COLO829 (cell line): ENCODE measurements at places on chromosomes 5 and 9.

GRCh38 chr9:84493284-84493947, 152.9 kb upstream of the SLC28A3 start:
- DNase-seq, result no peak

- no peak for DNase-seq
Observed at GRCh38 chr5:127385936-127386335, 95.3 kb downstream of the MEGF10 start.

DNA sequence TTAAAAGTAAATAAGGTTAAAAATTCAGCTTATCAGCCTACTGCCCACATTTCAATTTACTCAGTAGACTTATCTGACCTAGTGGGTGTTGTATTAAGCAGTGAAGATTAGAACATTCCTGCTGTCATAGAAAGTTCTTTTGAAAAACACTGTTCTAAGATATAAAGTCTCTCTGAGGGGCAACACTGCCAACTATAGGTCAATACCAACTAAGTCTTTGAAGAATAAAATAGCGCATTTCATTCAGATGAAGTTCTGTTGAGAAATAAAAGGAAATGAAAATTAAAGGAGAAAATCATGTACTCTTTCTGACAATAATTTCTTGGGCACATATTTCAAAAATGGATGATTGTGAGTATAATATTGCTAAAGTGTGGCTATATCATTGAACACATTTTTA, 86.8 kb downstream of the PTPRD start:
- no peak for DNase-seq

DNA sequence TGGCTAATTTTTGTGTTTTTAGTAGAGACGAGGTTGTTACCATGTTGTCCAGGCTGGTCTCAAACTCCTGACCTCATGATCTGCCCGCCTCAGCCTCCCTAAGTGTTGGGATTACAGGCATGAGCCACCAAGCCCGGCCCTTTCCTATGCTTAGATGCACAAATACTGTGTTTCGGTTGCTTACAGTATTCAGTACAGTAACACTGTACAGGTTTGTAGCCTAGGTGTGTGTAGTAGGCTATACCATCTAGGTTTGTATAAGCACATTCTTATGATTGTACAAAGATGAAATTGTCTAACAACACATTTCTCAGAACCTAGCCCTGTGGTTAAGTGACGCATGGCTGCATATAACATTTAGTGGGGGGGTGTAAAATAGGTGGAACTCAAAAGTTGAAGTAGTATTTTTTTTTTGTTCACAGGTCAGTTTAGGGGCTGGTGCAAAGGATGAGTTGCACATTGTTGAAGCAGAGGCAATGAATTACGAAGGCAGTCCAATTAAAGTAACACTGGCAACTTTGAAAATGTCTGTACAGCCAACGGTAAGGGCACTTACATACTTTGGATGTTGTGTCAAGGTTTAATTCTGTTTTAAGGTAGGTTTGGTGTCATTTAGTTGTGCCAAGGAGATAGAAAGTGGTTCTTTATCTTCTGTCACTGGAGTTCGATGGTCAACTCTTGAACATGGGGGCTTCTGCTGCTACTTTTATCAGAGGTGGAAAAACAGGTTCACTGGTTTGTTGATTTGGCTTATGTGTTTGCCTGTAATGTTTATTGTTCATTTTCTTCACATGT, 3.4 kb downstream of the NPM1 start:
- no peak for DNase-seq

DNA sequence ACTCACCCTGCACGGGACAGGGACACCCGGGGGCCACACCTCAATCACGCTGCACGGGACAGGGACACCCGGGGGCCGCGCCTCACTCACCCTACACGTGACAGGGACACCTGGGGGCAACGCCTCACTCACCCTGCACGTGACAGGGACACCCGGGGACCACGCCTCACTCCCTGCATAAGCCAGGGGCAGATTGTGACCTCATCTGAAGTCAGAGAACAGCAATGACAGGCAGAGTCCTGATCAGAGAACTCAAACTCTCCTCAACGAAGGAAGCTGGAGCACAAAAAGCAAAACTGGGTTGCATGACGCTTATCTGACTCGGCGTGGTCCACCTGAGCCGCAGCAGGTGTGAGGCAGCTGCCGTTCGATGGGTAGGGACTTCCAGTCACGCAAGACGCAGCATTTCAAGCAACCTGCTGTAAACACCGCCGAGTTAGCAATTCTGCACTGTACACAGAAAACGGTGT, 3.2 kb downstream of the TERT start:
- DNase-seq, result no peak

- DNase-seq, result no peak
Observed at GRCh38 chr5:31967461-31967860, 206.7 kb downstream of the GOLPH3 start.

GRCh38 chr5:153818626-153819025, 220.1 kb downstream of the FAM114A2 start:
- DNase-seq, result no peak
